ENCODE measurements at places on chromosomes 6 and 20.

- peak; percentile 79 for DNase-seq
Measured at GRCh38 chr6:37170273-37171200, 585 bp downstream of the PIM1 start.

- no peak for DNase-seq
Measured at GRCh38 chr6:73078908-73079610, 146.2 kb downstream of the KHDC1L start.

DNA sequence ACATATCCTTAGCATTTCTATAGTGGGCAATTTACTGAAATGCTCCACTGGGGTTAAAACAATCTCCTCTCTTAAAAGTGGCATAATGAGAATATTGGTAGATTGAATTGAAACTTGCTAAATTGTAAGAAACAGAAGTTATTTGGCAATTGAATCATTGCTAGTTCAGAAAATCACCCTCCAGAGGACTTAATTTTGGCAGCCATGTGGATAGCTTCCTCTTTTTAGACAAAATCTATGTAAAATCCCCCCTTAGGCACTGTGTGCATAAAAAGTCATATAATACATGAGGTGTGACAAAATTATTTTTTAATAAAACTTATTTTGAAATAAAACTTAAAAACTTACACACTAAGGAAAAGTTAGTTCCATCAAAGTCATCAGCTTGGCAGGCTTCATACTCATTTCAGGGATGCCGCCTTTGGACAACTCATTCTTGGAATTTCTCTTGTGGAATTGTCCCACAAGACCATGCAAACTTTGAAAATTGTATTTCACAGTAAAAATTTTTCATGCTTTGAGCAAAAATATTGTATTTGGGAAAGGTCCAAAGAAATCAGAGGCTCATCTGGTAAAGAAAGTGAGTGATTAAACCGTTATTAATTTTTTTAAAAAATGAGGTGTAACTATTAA is 473.0 kb downstream of the BCKDHB start:
- no peak for DNase-seq

GRCh38 chr6:82989736-82990290 is 75.8 kb downstream of the UBE3D start:
- no peak for DNase-seq

DNA sequence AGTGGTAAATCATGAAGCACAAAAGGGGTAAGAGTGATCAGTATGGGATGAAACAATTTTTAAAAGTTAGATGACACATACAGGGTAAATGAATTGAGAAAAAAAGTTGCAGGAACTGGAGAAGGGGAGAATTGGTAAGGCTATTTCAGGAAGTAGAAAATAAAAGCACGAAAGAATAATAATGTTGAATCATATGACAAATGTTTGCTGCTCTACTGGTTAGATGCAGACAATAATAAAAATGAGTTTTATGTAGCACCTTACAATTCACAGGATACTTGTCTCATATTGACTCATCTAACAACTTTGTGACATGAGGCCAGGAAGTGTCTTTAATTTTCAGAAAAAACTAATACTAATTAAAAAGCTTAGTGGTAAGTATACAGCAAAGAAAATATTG is 566.5 kb upstream of the MARCKS start:
- DNase-seq: no peak

DNA sequence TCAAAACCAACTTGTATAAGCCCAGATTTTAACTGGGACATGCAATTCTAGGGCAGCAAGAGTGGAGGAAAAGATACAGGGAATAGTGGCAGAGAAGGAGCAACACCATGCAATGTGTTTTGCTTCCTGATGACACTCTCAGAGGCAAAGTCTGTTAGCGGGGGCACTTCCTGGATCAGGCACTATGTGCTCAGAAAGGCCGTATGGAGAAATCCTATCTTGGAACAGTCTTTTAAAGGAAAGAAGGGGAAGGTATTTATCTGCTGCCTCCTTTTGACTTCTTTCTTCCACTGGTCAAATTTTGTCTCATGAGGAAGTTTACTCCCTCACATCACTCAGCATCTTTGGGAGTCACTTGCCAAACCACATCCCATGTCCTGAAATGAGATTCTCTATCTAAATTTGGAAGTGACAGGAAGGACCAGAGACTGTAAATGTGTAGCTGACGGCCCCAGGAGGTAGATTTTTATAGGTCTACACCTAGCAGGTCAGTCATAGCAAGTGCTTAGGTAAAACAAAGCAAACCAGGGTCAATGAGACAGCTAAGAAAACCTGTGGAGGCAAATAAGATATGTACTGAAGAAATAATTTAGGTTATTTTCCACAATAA is 91.7 kb upstream of the ELOVL5 start:
- no peak for DNase-seq
